Esophagus muscularis mucosa (tissue), 4 donors: ENCODE measurements at places on chromosomes 1 and 21. TPM values are rescaled to one million over a fixed set of nuclear protein-coding genes. Genes with fewer than 3 reads are reported as not detected.
A peak's percentile ranks its signal among the peaks of the same experiment; 100 is the strongest.

- H3K4me1 ChIP-seq, result peaks cover 20% of the 10 kb centered on the region
- no peaks in the 10 kb centered on the region for H3K27me3 ChIP-seq
- H3K4me3 ChIP-seq, result no peak overlapping the region
- no peak overlapping the region for H3K27ac ChIP-seq
Observed at GRCh38 chr1:94731891-94732290, 88.3 kb upstream of the SLC44A3 start.

GRCh38 chr21:46007492-46007868 lies 25.9 kb downstream of the COL6A1 start:
- no peak overlapping the region for H3K4me3 ChIP-seq
- no peaks in the 10 kb centered on the region for H3K4me1 ChIP-seq
- H3K27ac ChIP-seq, result no peak overlapping the region
- no peaks in the 10 kb centered on the region for H3K27me3 ChIP-seq
- H3K36me3 ChIP-seq, result peaks cover 21% of the 10 kb centered on the region

DNA sequence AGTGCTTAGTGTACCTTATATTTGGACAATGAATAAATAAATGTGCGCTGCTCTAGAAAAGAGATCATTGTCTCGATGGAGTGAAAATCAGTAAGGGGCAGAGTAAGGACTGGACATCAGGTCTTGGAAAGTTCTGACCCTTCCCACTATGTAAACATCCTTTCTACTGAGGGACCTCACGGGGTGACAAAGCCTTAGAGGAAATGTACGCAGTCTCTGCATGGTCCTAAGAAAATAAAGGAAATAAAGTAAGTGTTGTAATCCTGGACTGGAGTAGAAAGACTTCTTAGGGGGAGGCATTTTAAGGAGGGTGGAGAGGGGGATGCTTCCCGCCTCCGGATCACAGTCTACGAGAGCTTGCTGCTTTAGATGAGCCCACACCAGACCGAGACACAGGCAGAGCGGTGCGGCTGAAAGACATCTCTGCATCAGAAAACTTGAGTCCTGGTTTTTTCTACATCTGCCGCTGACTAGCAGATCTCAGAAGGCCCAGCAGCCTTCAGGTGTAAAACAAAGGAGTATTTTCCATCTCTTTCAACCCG lies 22.3 kb upstream of the GPR137B start:
- H3K27me3 ChIP-seq, result no peaks in the 10 kb centered on the region
- H3K4me1 ChIP-seq, result no peaks in the 10 kb centered on the region
- no peak overlapping the region for H3K27ac ChIP-seq

GRCh38 chr1:181140398-181140797 lies 51.9 kb downstream of the IER5 start:
- H3K27ac ChIP-seq, result no peak overlapping the region
- H3K36me3 ChIP-seq, result no peaks in the 10 kb centered on the region
- H3K4me1 ChIP-seq, result peaks cover 41% of the 10 kb centered on the region
- no peaks in the 10 kb centered on the region for H3K27me3 ChIP-seq
- H3K4me3 ChIP-seq, result no peak overlapping the region
- DNase-seq, result no peak

DNA sequence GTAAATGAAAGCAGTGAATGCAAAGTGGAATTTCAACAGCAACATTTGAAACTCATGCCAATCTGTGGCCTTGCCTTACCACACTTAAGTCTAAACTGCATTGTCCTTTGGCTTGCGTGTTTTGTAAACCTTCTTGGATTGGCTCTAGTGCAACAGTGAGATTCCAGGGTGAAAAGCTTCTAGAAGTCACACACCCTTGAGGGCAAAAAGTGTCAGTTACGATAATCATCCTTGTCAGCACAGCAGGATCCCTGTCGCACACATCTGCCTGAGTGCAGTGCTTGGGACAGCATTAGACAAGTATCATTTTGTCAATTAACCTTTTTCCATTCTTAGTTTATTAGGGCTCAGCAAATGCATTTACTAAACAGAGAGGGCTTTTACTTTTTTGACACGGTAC lies 243.4 kb upstream of the PTBP2 start:
- no peak for DNase-seq
- no peaks in the 10 kb centered on the region for H3K4me1 ChIP-seq
- H3K27me3 ChIP-seq, result no peaks in the 10 kb centered on the region
- H3K27ac ChIP-seq, result no peak overlapping the region

Gene INSRR
- total RNA-seq, result not detected

Gene RBM11
- total RNA-seq, result 1.6 TPM

Gene MCOLN2
- total RNA-seq, result 0.23 TPM

DNA sequence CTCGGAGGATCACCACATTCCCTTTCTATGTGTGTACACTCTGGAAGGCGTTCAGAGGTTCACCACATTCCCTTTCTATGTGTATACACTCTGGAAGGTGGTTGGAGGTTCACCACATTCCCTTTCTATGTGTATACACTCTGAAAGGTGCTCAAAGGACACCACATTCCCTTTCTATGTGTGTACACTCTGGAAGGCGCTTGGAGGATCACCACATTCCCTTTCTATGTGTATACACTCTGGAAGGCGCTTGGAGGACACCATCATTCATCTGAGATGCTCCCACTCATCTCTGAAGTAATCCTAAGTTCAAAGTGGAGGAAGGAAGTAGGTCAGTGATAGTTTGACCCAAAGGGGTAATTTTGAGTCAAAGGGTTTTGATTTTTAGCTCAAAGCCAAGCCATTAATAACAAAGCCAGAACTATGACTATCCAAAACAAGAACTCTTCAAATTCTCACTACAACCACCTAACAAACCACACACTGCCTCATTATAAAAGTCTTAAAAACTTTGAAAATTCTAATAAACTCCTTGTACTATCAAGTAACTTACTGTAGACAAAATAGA lies 32.9 kb downstream of the NRIP1 start:
- H3K4me3 ChIP-seq, result no peak overlapping the region
- DNase-seq, result no peak
- no peak overlapping the region for H3K27ac ChIP-seq
- H3K4me1 ChIP-seq, result peaks cover 15% of the 10 kb centered on the region
- H3K27me3 ChIP-seq, result no peaks in the 10 kb centered on the region

Gene CFHR5
- not detected for total RNA-seq

Gene EXO1
- total RNA-seq, result 1.5 TPM

Gene CD2
- 0.42 TPM for total RNA-seq

- H3K4me3 ChIP-seq, result no peak overlapping the region
- no peaks in the 10 kb centered on the region for H3K27me3 ChIP-seq
- no peaks in the 10 kb centered on the region for H3K4me1 ChIP-seq
Observed at GRCh38 chr1:99348397-99349132, 84.3 kb downstream of the PLPPR4 start.

GRCh38 chr1:72357411-72357810 lies 75.1 kb upstream of the NEGR1 start:
- no peak overlapping the region for H3K4me3 ChIP-seq
- H3K36me3 ChIP-seq, result no peaks in the 10 kb centered on the region
- no peak overlapping the region for H3K27ac ChIP-seq
- no peak for DNase-seq

DNA sequence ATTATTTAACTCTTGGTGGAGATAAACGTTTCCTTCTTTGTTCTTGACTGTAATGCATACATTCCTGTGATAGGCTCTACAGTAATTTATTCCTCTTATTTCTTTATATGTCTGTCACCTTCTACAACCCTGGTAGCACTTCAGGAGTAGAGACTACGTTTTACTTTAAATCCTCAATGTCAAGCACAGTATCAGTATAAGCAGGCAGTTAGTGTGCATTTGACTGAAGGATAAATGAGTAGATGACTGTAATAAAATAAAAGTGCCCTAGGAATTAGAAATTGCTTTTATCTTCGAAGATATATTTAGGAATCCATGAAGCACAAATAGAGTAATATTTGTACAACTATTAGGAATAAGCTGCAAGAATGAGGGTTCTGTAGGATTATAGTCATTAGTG lies 599.6 kb upstream of the PRMT6 start:
- no peak overlapping the region for H3K4me3 ChIP-seq
- H3K36me3 ChIP-seq, result no peaks in the 10 kb centered on the region
- H3K27ac ChIP-seq, result no peak overlapping the region
- no peaks in the 10 kb centered on the region for H3K4me1 ChIP-seq
- DNase-seq, result no peak
- H3K27me3 ChIP-seq, result no peaks in the 10 kb centered on the region

- H3K4me3 ChIP-seq, result no peak overlapping the region
- no peak for DNase-seq
- H3K4me1 ChIP-seq, result no peaks in the 10 kb centered on the region
- H3K36me3 ChIP-seq, result no peaks in the 10 kb centered on the region
- H3K27ac ChIP-seq, result no peak overlapping the region
- no peaks in the 10 kb centered on the region for H3K27me3 ChIP-seq
Observed at GRCh38 chr1:180551997-180552396, 6.8 kb upstream of the OVAAL start.

Gene IL6R
- 61.1 TPM for total RNA-seq

GRCh38 chr1:9759939-9760338 lies 63.8 kb downstream of the CLSTN1 start:
- H3K27me3 ChIP-seq, result no peaks in the 10 kb centered on the region
- H3K4me3 ChIP-seq, result no peak overlapping the region
- no peak for DNase-seq
- H3K27ac ChIP-seq, result no peak overlapping the region

Gene GBP3
- total RNA-seq, result 11.9 TPM

- H3K36me3 ChIP-seq, result no peaks in the 10 kb centered on the region
- peaks cover 14% of the 10 kb centered on the region for H3K4me1 ChIP-seq
- no peaks in the 10 kb centered on the region for H3K27me3 ChIP-seq
- H3K4me3 ChIP-seq, result no peak overlapping the region
- H3K27ac ChIP-seq, result no peak overlapping the region
Observed at GRCh38 chr1:173329726-173330125, 122.6 kb upstream of the TNFSF4 start.

- H3K36me3 ChIP-seq, result no peaks in the 10 kb centered on the region
- H3K4me1 ChIP-seq, result no peaks in the 10 kb centered on the region
- DNase-seq, result no peak
- H3K4me3 ChIP-seq, result no peak overlapping the region
- H3K27ac ChIP-seq, result no peak overlapping the region
- no peaks in the 10 kb centered on the region for H3K27me3 ChIP-seq
Observed at GRCh38 chr1:5709461-5709975, 282.7 kb downstream of the NPHP4 start.

DNA sequence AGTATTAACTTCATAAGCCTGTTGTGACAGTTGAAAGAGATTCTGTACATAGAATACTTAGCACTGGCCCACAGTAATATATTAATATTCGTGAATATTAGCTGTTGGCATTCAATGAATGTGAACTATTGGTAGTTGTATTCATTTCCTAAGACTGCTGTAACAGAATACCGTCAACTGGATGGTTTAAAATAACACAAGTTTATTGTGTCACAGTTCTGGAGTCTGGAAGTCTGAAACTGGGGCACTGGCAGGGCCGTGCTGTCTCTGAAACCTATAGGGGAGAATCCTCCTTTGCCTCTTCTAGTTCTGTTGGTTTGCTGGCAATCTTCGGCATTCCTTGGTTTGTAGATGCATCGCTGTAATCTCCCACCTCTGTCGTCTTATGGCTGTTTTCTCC lies 47.5 kb downstream of the OLFML3 start:
- H3K36me3 ChIP-seq, result no peaks in the 10 kb centered on the region
- no peak for DNase-seq
- H3K4me3 ChIP-seq, result no peak overlapping the region
- no peaks in the 10 kb centered on the region for H3K27me3 ChIP-seq

- H3K27ac ChIP-seq, result peak overlapping the region; percentile 58
- H3K4me3 ChIP-seq, result no peak overlapping the region
- peaks cover 27% of the 10 kb centered on the region for H3K4me1 ChIP-seq
- no peak for DNase-seq
- H3K36me3 ChIP-seq, result no peaks in the 10 kb centered on the region
Observed at GRCh38 chr1:111967067-111967690, 22.3 kb downstream of the KCND3 start.

Gene DDR2
- 143 TPM for total RNA-seq

GRCh38 chr21:18951271-18952038 lies 547.9 kb upstream of the TMPRSS15 start:
- H3K36me3 ChIP-seq, result no peaks in the 10 kb centered on the region
- no peak overlapping the region for H3K27ac ChIP-seq
- no peak for DNase-seq
- H3K4me1 ChIP-seq, result no peaks in the 10 kb centered on the region
- H3K27me3 ChIP-seq, result no peaks in the 10 kb centered on the region
- H3K4me3 ChIP-seq, result no peak overlapping the region

DNA sequence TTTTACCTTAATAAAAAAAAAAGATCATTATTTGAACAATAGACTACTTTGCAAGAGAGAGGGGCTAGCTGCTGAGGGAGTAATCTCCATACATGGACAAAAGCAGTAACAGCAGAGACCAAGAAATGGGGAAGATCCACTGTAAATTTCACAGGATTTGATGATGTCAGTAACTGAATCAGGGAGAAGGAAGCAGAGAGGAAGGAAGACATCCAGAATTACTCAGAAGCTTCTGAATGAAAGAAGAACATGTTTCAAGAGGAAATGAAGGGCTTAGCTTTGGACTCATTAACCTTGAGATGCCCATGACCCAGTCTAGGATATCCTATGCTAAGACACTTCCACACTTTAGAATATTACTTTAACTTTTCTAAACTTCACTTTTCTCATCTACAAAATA lies 60.4 kb downstream of the SLC44A5 start:
- no peak overlapping the region for H3K4me3 ChIP-seq
- no peaks in the 10 kb centered on the region for H3K36me3 ChIP-seq
- H3K27ac ChIP-seq, result no peak overlapping the region
- no peaks in the 10 kb centered on the region for H3K4me1 ChIP-seq

Gene RALGPS2
- 18.8 TPM for total RNA-seq

Gene PRRX1
- 29.8 TPM for total RNA-seq

DNA sequence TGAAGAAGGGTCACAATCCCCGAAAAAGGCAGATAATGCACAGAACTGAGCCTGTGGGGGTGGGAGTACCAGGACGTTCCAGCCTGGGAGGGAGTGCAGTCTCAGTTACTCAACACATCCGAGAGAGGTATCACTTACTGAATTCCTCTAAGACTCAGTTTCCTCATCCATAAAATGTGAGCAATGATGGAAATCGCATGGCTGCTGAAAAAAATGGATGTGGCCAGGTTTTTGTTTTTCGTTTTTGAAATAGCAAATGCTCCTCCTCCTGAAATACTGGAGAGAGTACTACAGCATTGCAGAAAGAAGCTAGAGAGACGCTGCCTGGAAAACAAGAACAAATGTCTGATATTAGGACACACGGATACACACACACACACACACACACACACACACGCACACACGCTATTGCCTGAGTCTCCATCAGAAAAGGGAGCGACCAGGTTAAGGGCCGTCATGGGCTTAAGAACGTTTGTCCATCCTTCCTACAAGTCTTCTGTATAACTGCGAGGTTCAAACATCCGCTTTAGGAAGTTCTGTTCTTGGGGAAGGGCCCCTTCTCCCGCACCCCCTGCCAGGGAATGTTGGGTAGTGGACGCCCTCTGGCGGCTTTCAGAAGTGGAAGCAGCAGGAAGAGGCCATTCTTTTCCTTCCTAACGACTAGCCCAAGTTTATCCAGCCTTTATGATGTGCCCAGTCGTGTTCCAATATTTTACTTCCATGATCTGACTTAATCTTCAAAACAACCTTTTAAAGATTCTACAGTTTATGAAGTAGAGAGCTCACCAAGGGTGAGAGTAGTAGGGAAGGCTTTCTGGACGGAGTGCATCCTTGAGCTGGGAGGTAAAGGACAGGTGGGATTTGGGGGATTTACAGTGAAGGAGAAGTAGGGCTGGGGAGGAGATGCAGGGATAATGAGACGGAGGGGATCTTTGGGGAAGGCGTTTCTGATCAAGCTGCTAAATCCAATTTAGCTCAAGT lies 699 bp upstream of the NES start:
- H3K4me3 ChIP-seq, result peak overlapping the region; percentile 57
- peaks cover 53% of the 10 kb centered on the region for H3K4me1 ChIP-seq
- H3K27ac ChIP-seq, result peak overlapping the region; percentile 83
- H3K36me3 ChIP-seq, result peaks cover 7% of the 10 kb centered on the region

GRCh38 chr1:218274511-218274910 lies 10.6 kb upstream of the RRP15 start:
- H3K27ac ChIP-seq, result no peak overlapping the region
- H3K4me3 ChIP-seq, result no peak overlapping the region
- DNase-seq, result no peak
- H3K4me1 ChIP-seq, result no peaks in the 10 kb centered on the region
- no peaks in the 10 kb centered on the region for H3K27me3 ChIP-seq
